ENCODE measurements at places on chromosomes 4 and X.

DNA sequence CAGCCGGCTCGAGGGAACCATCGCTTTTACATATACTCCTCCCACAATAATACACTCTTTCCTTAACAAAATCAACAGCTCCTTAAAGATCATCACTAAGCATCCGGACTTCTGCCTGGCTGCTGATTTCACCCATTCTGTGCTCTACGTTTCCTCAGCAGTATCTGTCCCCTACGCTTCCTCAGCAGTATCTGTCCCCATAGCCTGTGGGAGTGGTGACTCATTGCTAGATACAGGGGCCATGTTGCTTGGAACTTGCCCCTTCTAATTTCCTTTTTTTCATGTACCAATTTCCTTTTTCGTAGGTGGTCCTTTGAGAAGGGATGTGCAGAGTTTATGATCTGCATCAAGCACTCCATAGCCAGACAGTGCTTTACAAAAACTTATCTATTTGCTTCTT is 18.6 kb downstream of the MAP3K15 start:
- DNase-seq: no peak

DNA sequence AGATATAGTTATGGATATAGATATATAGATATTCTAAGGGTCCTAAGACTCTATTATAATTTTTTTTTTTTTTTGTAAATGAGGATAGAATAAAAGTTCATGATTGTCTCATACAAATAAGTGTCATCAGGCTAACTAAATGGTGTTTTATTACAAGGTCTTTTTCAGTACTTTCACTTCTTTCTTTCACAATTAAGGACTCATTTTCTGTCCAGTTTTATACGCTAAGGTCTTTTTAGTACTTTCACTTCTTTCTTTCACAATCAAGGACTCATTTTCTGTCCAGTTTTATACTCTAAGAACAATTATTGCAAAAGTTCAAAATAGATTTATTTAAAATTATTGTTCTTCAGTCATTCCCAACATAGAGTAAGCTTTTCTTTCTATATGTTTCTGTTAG is 32.7 kb downstream of the RUFY3 start:
- no peak for DNase-seq

DNA sequence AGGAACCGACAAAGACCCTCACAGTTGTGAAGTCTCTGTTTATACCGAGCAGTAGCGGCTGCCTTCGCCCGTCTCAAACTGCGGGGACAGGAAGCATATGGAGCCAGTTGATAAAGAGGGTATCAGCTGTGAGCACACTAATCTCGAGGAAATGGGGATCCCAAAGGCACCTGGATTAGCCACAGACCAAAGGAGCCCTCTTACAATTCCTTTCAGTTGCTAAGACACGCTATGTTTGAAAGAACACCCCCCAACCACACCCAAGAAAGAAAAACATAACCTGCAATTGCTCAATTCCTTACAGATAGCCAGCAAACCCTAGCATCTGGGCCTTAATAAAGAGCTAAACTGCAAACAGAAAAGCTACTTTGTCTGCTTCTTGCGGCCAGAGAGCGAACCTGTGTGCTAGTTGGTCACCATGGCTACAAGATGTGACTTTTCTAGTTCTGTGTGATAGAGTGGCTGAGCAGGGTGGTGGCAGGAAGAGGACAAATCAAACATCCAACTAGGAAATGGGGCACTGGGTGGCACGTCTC is 23.3 kb upstream of the CHRNA9 start:
- no peak for DNase-seq

DNA sequence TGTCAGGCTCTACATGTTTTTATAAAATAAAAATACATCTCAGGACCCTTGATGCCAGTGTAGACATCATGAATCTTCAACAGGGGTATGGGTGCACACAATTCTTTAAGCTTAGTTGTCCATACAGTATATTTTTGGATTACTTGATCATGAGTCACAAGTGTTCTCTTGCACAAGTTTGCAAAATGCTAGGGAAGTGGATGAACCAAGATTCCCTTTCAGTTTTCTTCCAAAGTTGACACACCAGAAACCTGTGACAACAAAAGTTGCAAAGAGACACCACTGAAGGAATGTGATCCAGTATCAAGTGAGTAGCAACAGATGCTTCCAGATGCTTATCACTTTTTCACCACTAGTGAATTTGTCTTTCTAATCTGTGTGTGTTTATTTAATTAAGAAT is 1021.2 kb downstream of the PCDH7 start:
- DNase-seq: no peak

- DNase-seq: no peak
These were observed 176.6 kb downstream of the NR3C2 start for GRCh38 chr4:148265627-148266026.

Measured in activated CD4-positive, alpha-beta T cell treated with anti-CD3 and anti-CD28 coated beads for 24 hours (primary cell).